ENCODE measurements at places on chromosomes 11 and 22.

DNA sequence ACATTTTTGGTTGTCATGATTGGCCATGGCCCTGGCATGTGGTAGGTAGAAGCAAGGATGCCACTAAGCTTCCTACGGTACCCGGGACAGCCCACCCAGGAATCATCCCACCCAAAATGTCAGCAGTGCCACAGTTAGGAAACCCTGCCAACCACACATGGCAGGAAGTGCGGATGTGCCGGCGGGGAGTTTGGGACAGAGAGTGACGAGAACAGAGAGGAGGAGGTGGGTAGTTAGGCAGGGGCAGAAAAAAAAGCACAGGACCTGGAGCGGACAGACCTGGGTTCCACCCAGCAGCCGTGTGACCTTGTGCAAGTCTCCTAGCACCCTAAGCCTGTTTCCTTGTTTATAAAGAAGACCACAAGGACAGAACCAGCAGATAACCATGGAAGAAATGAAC, 3.3 kb downstream of the SPI1 start:
- DNase-seq = no peak

- DNase-seq = no peak
Measured at GRCh38 chr11:32635819-32636218, 52.2 kb downstream of the EIF3M start.

DNA sequence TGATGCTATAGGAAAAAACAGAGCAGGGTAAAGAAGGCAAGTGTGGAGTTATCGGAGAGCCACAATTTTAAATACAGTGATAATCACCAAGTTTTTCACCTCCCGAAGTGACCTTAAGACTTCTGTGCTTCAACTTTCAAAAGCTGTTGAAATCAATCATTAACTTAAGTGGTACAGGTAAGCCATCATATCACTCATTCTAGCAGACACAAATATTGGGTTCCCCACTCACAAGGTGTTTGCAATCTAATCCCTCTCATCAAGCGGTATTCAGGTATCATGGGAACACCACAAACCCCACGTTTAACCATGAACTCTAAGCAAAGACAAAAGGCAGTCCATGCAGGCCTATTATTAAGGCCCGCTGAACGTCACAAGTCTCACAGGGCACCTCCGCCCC, 26.8 kb downstream of the LARGE1 start:
- no peak for DNase-seq

- DNase-seq = no peak
Measured at GRCh38 chr11:46559815-46560214, 34.0 kb downstream of the AMBRA1 start.

GRCh38 chr22:46815896-46816731, 53.7 kb downstream of the TBC1D22A start:
- no peak for DNase-seq

- DNase-seq = no peak
Measured at GRCh38 chr11:103892603-103893002, 143.8 kb upstream of the DDI1 start.

DNA sequence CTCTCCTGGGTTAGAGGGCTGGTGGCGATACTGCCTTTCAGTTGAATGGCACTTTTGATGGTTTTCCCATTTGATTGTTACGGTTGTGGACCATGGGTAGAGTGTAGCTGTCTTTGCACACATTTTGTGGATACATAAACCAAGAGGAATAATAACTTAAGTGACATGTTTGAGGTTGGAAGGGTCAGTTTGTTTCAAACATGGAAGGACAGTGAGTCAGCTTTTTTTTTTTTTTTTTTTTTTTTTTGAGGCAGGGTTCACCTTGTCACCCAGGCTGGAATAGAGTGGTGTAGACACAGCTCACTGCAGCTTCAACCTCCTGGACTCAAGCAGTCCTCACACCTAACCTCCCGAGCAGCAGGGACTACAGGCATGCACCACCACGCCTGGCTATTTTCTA, 41.1 kb downstream of the PPFIA1 start:
- DNase-seq = no peak

DNA sequence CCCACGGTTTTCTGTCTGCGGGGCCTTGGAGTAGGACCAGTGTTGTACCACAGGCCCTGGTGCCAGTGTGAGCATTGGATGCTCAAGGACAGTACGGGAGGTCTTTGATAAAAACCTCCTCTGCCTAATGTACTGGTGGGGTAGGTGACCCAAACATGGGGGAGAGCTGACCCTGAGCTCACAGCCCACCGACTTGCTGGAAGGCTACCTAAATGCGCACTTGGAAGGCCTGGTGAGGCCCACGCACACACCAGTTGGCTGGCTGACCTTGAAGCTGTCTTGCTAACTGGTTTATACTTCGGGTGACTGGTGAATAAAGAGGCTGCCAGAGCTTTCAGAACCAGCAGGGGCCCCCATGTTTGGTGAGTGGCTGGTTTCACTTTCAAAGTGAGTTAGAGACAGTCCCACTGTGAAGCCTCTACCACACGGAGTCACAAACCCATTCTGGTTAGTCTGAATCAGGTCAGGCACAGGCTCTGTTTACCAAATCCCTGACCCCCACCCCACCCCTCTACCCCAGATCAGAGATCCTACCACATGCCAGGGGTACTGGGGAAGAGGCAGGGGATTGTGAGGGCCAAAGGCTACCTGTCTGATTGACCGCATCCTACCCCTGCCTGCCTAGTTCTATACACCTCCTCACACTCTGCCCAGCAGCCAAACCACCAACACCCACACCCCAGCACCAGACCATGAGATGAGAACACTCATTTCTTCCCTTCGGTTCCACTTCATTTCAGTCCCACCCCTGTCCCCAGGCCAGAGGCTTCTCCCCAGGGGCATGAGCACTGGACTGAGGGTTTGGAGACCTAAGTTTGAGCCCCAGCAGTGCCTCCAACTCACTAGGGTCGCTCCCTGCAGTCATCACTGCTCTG, 12.7 kb upstream of the IL2RB start:
- no peak for DNase-seq

- no peak for DNase-seq
Measured at GRCh38 chr22:39250131-39250530, 5.3 kb upstream of the PDGFB start.
